Renal cortex interstitium (tissue), 15 donors: ENCODE measurements at places on chromosomes 12 and 14. TPM values are rescaled to one million over a fixed set of nuclear protein-coding genes. Genes with fewer than 3 reads are reported as not detected.

DNA sequence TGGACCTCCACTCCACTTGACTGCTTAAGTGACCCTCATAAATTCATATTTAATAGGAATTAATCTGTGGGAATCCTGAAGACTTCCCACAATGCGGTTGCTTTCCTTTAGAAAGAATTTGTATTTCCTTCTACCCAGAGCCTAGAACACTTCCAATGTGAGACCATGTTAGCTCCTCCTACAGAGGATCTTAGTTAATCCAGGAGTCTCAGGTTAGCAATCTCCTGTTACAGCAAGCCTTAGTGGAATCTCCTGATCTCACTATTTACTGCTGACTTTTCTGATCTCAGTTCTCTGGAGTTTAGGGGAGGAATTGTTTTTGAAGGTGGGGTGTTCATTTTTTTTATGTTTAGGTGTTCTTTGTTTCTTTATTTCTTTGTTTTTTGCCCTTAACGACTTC is 186.0 kb downstream of the SLC25A21 start:
- no peak for DNase-seq

GRCh38 chr12:55957106-55957859 is 8.6 kb downstream of the PMEL start:
- no peak for DNase-seq

DNA sequence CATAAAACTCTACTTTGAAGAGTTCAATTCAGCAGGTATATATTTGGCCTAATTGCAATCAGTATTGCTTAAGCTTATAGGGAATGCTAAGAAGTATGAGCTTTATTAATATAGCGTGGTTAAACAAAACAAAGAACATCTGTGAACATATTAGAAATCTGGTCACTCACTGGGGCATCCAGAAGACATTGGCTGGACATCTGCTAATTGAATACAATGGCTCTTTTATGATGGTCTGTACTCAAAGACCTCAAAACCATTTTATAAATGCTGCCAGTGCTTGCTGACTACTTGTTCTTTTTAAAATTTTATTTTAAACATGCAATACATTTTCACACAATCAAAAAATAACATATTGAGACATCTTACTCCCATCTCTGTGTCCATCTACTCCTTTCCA is 173.0 kb downstream of the STXBP6 start:
- no peak for DNase-seq

DNA sequence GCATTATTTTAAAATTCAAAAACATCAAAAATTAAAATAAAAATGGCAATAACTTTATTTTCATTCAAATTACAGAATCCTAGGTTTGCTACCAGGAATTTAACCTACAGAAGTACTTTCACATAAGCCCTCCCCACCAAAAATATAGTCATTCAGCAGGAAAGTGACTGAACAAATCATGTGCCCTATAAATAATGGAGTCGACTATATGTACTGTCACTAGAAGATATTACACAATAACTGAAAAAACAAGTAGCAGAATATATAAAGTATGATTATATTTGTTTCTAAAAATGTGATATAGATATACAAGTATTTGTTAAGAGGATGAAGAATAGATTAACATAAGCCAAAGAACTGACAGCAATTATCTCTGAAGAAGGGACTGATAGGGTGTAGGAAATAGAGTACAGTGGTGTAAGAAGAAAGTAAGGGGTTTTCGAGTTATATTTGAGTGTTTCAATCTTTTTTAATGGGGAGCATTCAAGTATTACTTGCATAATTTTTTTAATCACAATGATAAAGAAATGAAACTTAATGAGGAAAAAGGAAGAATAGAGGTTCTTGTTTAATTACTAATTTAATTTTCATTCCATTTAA is 7.9 kb downstream of the C2CD5 start:
- DNase-seq: no peak

GRCh38 chr12:130498589-130499385 is 161.1 kb downstream of the PIWIL1 start:
- no peak for DNase-seq

DNA sequence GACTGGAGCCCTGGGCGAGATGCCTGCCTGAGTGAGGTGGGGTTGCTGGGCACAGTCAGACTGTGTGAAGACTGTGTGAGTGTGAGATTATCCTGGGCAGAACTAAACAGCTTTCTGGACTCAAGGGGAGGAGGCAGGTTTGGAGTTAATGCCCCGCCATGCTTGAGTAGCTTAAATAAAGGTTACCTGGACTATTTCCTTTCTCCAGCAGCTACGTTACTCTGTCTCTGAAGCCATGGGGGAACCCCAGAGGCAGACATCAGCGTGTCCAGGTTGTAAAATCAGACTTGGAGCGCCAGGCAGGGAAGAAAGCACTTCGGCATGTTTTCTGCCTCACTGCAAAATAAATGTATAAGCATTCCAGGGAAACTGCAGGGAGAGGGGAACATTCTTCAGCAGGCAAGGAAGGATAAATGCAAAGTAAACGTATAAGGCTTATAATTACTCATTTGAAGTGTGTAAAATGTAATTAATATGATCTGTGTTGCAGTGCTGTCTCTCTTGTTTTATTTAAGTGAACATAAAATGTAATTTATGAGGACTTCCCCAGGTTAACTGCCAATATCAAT is 129.7 kb downstream of the CHST11 start:
- no peak for DNase-seq

The B4GALNT1 gene
- 0.84 TPM for polyA plus RNA-seq
